Karpas-422 (cell line): ENCODE measurements at places on chromosomes 7 and 10. TPM values are rescaled to one million over a fixed set of nuclear protein-coding genes. Genes with fewer than 3 reads are reported as not detected.
A peak's percentile ranks its signal among the peaks of the same experiment; 100 is the strongest.

- H3K27me3 ChIP-seq = no peaks in the 10 kb centered on the region
- DNase-seq = peak; percentile 59
- no peak overlapping the region for H3K27ac ChIP-seq
- peaks cover 7% of the 10 kb centered on the region for H3K4me1 ChIP-seq
- H3K36me3 ChIP-seq = no peaks in the 10 kb centered on the region
Measured at GRCh38 chr10:129140921-129141885, 325.8 kb upstream of the MGMT start.

The PNLIPRP2 gene
- not detected in 2 replicates for total RNA-seq

GRCh38 chr10:59337201-59337652, 25.1 kb downstream of the FAM13C start:
- H3K4me1 ChIP-seq = no peaks in the 10 kb centered on the region
- DNase-seq = no peak
- H3K36me3 ChIP-seq = no peaks in the 10 kb centered on the region
- H3K27ac ChIP-seq = no peak overlapping the region
- H3K4me3 ChIP-seq = no peak overlapping the region
- H3K27me3 ChIP-seq = no peaks in the 10 kb centered on the region

DNA sequence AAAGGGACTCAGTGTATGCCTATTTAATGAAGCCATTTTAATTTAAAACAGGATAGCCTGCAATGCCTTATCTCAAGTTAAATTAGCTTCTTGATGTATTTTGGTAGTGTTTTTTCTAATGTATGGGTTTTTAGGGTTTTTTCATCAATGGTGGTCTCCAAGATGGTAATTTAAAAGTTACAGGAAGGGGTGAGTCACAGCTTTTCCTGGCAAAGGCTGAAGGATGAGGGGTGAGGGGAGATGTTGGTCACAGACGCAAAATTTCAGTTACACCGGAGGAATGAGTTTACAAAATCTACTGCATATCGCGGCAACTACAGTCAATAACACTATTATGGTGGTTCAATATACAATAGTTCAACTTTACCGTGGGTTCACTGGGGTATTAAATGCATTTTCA, 31.6 kb downstream of the CCDC3 start:
- H3K4me1 ChIP-seq = peaks cover 20% of the 10 kb centered on the region
- H3K27ac ChIP-seq = no peak overlapping the region
- peaks cover 6% of the 10 kb centered on the region; the same call in 1 of the 2 replicates for H3K36me3 ChIP-seq
- no peaks in the 10 kb centered on the region for H3K27me3 ChIP-seq
- DNase-seq = no peak

The SLC26A5 gene
- total RNA-seq = not detected in 2 replicates

GRCh38 chr7:2537981-2538851, 17.1 kb downstream of the BRAT1 start:
- H3K4me3 ChIP-seq = no peak overlapping the region
- DNase-seq = no peak
- H3K4me1 ChIP-seq = no peaks in the 10 kb centered on the region
- H3K36me3 ChIP-seq = no peaks in the 10 kb centered on the region
- no peaks in the 10 kb centered on the region for H3K27me3 ChIP-seq
- no peak overlapping the region for H3K27ac ChIP-seq

DNA sequence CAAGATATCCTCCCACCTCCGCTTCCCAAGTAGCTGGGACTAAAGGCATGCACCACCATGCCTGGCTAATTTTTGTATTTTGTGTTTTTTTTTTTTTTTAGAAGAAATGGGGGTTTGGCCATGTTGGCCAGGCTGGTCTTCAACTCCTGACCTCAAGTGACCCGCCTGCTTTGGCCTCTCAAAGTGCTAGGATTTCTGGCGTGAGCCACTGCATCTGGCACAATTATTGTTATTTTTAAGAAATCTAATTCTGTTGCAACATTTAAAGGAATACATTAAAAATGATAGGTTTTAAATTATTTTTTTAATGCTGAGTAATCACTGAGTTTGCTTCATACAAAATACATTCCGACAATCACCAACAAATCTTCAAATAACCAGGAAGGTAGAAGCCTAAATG, 178.1 kb upstream of the SEMA3E start:
- no peak overlapping the region for H3K27ac ChIP-seq
- H3K27me3 ChIP-seq = no peaks in the 10 kb centered on the region

The FRA10AC1 gene
- total RNA-seq = 11.6 and 27.6 TPM in 2 replicates

DNA sequence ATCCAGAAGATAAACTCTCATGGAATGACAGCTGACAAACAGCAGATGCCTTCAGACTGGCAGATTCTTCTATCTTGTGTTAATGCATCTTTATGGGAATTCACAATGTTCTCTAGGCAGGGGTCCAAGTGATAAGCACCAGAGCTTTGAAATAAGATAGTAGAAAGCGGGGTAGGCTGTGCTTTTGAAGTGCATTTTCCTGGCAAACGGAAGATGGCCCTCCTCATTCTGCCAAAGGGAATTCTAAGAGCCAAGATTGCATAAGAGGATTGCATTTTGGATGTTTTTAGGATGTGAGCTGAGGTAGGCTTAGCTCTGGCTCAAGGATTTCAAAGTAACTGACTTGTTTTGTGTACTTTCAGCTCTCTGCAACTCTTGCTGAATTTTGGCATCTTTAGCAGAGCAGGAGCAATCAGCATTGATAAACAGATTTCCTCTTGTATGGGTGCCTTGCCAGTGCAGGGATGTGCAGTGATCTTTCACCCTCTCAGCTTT, 298.5 kb upstream of the KLF6 start:
- H3K4me1 ChIP-seq = no peaks in the 10 kb centered on the region
- no peak overlapping the region for H3K4me3 ChIP-seq
- no peaks in the 10 kb centered on the region for H3K27me3 ChIP-seq
- no peak for DNase-seq
- H3K27ac ChIP-seq = no peak overlapping the region

The PVRIG gene
- 1.6 and 2.7 TPM in 2 replicates for total RNA-seq

GRCh38 chr10:33519130-33519860, 184.8 kb upstream of the NRP1 start:
- H3K36me3 ChIP-seq = no peaks in the 10 kb centered on the region
- no peak for DNase-seq
- no peak overlapping the region for H3K27ac ChIP-seq
- H3K27me3 ChIP-seq = no peaks in the 10 kb centered on the region

- no peak overlapping the region for H3K4me3 ChIP-seq
- DNase-seq = no peak
- H3K4me1 ChIP-seq = peaks cover 11% of the 10 kb centered on the region
- H3K27me3 ChIP-seq = no peaks in the 10 kb centered on the region
- H3K27ac ChIP-seq = no peak overlapping the region
Measured at GRCh38 chr7:94556028-94556427, 46.4 kb downstream of the CASD1 start.

DNA sequence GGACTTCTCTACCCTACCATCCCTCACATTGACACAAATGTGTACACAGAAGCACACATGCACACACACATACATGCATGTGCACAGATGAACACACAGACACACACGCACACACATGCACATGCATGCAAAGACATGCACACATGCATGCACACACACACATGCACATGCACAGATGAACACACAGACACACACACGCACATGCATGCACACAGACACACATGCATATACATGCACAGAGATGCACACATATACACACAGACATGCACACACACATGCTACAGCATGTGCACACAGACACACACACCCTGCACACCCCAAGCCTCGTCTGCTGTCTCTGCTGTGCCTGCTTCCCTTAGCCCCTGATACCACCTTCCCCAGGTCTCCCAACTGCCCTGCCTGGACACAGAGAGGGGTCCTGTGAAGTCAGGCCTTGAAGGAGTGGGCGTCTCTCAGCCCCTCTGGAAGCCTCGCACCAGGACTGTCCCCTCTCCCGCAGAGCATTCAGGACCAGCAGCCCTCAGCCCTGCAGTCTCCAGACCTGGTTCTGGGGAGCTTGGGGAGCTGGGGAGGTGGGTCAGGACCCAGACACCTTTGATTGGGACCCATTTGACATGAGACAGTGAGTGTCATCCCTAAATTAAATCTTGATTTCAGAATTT, 181.8 kb downstream of the DNAJB6 start:
- no peak for DNase-seq
- no peak overlapping the region for H3K4me3 ChIP-seq
- no peaks in the 10 kb centered on the region; the same call in 1 of the 2 replicates for H3K4me1 ChIP-seq
- no peaks in the 10 kb centered on the region for H3K36me3 ChIP-seq

GRCh38 chr7:132351954-132352499, 224.2 kb downstream of the PLXNA4 start:
- H3K36me3 ChIP-seq = no peaks in the 10 kb centered on the region
- no peak overlapping the region for H3K4me3 ChIP-seq
- no peak overlapping the region for H3K27ac ChIP-seq
- no peaks in the 10 kb centered on the region for H3K27me3 ChIP-seq
- H3K4me1 ChIP-seq = no peaks in the 10 kb centered on the region

The TAS2R5 gene
- 0.90 and 2.5 TPM in 2 replicates for total RNA-seq

The TFEC gene
- not detected in 2 replicates for total RNA-seq

GRCh38 chr7:94396596-94396995, 1.9 kb downstream of the COL1A2 start:
- no peak for DNase-seq
- no peaks in the 10 kb centered on the region for H3K36me3 ChIP-seq
- no peaks in the 10 kb centered on the region for H3K27me3 ChIP-seq
- H3K27ac ChIP-seq = no peak overlapping the region

The RPEL1 gene
- not detected in 2 replicates for total RNA-seq

DNA sequence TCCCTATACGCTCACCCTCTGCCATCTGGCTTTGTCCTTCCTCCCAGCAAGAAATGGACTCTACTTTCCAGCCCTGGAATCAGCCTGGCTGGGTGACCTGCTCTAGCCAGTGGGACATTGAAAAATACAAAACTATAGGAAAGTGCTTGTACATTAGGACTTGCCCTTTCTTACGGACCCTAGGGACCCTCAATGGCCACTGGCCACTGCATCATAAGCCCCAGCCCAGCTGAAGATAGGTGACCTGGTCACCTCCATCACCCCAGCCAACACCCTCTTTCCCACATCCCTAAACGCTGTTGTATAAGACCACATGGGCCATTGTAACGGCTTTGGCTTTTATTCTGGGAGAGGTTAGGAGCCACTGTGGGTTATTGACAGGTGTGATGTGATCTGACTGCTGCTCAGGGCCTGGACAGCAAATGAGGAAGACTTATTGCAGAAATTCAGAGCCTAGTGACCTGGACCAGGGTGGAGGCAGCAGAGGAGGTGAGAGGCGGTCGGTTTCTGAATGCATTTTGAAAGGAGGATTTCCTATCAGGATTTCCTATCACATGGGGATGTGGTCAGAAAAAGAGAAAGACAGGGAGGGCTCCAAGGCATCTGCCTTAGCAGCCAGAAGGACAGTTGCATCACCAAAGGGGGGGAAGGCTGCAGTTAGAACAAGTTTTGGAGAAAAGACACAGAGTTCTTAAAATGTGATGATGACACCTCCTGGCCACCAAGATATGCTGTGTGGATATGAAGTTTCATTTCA, 2.2 kb upstream of the LMBR1 start:
- no peak for DNase-seq
- H3K36me3 ChIP-seq = peaks cover 5% of the 10 kb centered on the region; the same call in 1 of the 2 replicates
- H3K4me1 ChIP-seq = peaks cover 15% of the 10 kb centered on the region

DNA sequence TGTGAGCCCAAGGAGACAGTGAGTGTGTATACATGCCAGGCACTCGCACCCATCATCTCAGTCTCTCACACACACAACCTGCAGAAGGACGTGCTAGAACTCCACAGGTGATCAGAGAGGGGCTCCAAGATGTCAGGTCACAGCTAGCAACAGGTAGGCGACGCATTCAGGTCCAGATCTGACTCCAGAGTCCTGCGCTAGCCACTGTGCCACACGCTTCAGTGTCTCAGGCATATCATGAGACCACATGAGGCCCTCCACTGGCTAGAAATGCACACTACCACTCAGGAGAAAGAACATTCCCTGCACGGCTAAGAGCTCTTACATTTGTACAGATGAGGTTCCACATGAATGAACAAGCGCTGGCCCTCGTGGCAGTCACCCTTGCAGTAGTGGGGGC, 11.5 kb downstream of the AKR1B1 start:
- peaks cover 12% of the 10 kb centered on the region; the same call in 1 of the 2 replicates for H3K36me3 ChIP-seq
- DNase-seq = no peak
- H3K27me3 ChIP-seq = no peaks in the 10 kb centered on the region
- H3K4me3 ChIP-seq = no peak overlapping the region

DNA sequence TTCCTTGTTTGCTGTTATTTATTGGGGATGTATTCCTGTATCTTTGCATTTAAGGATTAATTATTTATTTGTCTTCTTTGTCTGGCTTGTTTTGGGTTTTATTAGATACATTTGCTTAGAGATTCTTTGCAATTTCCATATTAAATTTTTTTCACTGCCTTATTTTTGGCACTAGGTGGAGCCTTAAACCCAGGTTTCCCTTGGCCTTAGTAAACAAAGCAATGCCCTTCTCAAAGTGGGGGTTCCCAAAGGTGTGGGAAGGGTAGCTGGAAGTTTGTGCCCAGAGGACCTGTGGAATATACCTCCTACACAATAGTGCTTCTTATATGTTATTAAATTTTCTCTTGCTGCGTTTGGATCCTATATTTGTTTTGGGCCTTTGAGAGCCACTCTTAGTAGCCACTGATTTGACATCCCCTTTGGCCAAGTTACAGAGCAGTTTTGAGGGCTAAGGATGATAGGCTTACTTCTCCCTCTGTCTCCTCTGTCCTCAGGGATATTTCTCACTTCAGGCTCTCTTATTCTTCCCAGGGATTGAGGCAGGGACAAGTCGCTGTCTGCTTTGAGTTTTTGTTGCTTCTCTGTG, 162.3 kb downstream of the ITGB1 start:
- no peak overlapping the region for H3K4me3 ChIP-seq
- H3K4me1 ChIP-seq = no peaks in the 10 kb centered on the region
- no peak overlapping the region for H3K27ac ChIP-seq
- no peaks in the 10 kb centered on the region for H3K27me3 ChIP-seq

GRCh38 chr7:107742678-107743566, 1.0 kb upstream of the CBLL1 start:
- H3K27me3 ChIP-seq = no peaks in the 10 kb centered on the region
- peak overlapping the region; percentile 95 for H3K27ac ChIP-seq
- DNase-seq = no peak
- peaks cover 41% of the 10 kb centered on the region for H3K4me1 ChIP-seq
- H3K36me3 ChIP-seq = peaks cover 10% of the 10 kb centered on the region; the same call in 1 of the 2 replicates

DNA sequence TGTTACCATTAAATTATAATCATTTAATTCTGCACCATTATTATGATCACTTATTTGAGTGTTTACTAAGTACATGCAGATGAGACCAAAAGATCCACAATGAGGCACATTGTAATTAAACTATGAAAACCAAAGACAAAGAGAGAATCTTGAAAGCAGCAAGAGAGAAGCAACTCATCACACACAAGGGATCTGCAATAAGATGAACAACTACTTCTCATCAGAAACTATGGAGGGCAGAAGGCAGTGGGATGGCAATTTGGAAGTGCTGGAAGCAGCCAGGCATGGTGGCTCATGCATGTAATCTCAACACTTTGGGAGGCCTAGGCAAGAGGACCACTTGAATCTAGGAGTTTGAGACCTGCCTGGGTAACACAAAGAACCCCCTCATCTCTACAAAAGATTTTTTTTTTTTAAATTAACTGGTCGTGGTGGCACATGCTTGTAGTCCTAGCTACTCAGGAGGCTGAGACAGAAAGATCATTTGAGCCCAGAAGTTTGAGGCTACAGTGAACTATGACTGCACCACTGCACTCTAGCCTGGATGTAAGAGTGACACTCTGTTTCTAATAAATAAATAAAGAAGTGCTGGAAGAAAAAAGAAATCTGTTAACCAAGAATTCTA, 47.7 kb downstream of the CDK6 start:
- H3K4me1 ChIP-seq = peaks cover 3% of the 10 kb centered on the region
- H3K4me3 ChIP-seq = no peak overlapping the region
- H3K36me3 ChIP-seq = no peaks in the 10 kb centered on the region
- no peak for DNase-seq
